ENCODE measurements at places on chromosomes 11 and 22. TPM values are rescaled to one million over a fixed set of nuclear protein-coding genes. Genes with fewer than 3 reads are reported as not detected.

The CDC42EP1 gene
- total RNA-seq = 1.7 TPM

The LMO1 gene
- 0.05 TPM for total RNA-seq

The SCGB2A2 gene
- total RNA-seq = 2.7 TPM

DNA sequence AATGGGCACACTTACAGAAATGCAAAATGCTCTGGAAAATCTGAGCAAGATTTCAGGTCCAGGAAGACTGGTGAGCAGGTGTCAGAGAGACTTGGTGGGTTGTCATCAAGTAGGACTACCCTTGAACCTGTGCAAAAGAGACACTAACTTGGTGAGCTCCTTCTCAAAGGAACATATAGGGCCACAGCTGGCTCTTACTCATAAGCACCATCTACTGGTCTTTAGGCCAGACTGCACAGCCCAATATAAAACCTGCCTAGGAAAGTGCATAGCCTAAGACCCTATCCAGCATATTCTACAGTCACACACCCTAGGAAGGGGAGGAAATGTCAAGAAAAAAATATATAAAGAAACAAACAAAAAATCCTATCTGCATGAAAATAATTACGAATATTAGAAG, 18.2 kb upstream of the OR10W1 start:
- no peaks in the 10 kb centered on the region for H3K4me1 ChIP-seq
- no peaks in the 10 kb centered on the region for H3K27me3 ChIP-seq
- H3K4me3 ChIP-seq = no peak overlapping the region
- no peak overlapping the region for H3K27ac ChIP-seq

The NCAM1 gene
- 0.47 TPM for total RNA-seq

The SLC22A9 gene
- not detected for total RNA-seq

The RRM1 gene
- total RNA-seq = 109 TPM

- H3K36me3 ChIP-seq = no peaks in the 10 kb centered on the region
- no peak for DNase-seq
- H3K27me3 ChIP-seq = no peaks in the 10 kb centered on the region
- peaks cover 8% of the 10 kb centered on the region for H3K4me1 ChIP-seq
These were observed 13.7 kb upstream of the GNB1L start for GRCh38 chr22:19868333-19868732.

GRCh38 chr22:21582801-21583740, 15.6 kb downstream of the UBE2L3 start:
- no peaks in the 10 kb centered on the region for H3K27me3 ChIP-seq
- no peak for DNase-seq
- H3K4me3 ChIP-seq = no peak overlapping the region
- peaks cover 12% of the 10 kb centered on the region for H3K4me1 ChIP-seq
- no peak overlapping the region for H3K27ac ChIP-seq
- peaks cover 8% of the 10 kb centered on the region for H3K36me3 ChIP-seq

DNA sequence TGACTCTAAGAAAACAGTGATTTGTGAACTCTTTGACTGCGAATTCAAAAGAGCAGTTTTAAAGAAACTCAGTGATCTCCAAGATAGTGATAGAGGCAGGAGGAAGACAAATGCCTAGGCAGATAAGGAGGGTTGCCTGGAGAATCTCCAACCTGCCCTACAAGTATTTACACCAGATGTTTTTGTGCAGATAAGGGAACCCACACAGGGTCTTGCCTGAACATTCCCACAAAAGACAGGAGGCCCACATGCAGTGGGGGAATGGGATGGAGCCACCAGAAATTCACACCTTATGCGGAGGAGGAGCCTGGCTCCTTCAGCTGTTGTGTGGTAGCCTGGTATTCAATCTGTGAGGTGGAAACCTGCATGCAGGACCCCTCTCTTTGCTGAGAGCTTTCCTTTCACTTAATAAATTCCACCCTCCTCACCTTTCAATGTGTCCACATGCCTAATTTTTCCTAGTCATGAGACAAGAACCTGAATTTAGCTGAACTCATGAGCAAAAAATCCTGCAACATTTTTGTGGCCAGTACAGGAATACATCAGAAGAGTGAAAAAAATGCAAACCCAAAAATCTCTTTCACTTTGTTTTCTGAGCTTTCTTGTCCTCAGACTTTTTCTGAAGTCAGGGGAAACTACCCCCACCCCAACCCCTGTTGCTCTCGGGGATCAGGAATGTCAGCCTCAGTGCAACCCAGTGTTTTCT, 8.1 kb upstream of the GLYAT start:
- no peak for DNase-seq
- H3K4me1 ChIP-seq = no peaks in the 10 kb centered on the region
- no peak overlapping the region for H3K27ac ChIP-seq
- H3K36me3 ChIP-seq = no peaks in the 10 kb centered on the region
- no peaks in the 10 kb centered on the region for H3K27me3 ChIP-seq

- no peak overlapping the region for H3K27ac ChIP-seq
- H3K4me3 ChIP-seq = peak overlapping the region; percentile 46
- H3K36me3 ChIP-seq = peaks cover 3% of the 10 kb centered on the region
- DNase-seq = peak; percentile 93
- H3K4me1 ChIP-seq = peaks cover 16% of the 10 kb centered on the region
These were observed 10.0 kb downstream of the SDF2L1 start for GRCh38 chr22:21652010-21652546.

The NRXN2 gene
- 0.85 TPM for total RNA-seq

DNA sequence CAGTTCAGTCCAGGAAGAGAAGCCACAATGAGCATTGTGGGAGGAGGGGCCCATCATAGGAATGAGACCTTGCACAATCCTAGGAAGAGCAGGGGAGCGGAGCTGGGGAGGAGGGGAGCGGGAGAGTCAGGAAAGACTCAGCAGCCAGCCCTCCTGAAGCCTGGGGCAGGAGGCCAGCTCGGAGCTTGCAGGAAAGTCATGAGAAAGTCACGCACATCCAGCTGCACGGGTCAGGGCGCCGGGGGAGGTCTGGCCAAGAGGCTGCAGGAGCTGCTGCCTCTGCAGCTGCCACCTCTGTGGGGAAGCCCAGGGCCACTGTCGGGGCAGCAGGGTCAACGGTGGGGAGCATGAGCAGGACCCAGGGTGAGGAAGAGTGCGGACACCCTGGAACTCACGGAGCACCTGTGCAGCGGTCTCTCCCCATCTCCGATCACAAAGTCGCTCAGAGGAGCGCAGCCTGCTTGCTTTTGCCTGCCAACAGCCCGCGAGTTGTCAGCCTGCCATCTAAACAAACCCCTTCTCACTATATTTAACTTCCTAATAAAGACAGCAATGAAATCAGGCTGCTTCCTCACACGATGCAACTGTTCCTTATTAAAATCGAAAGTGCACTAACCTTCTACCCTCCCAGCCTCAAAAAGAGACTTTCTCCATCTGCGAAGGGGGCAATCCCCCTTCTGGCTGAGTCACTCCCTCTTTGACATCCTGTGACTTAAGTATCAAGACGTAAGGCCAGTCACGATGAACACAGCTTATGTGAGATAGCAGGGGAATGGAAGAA, 52.9 kb upstream of the RTL6 start:
- no peak for DNase-seq
- H3K27ac ChIP-seq = no peak overlapping the region
- peaks cover 13% of the 10 kb centered on the region for H3K4me1 ChIP-seq
- no peak overlapping the region for H3K4me3 ChIP-seq

- H3K4me1 ChIP-seq = no peaks in the 10 kb centered on the region
- no peak overlapping the region for H3K4me3 ChIP-seq
- H3K27me3 ChIP-seq = no peaks in the 10 kb centered on the region
- H3K36me3 ChIP-seq = no peaks in the 10 kb centered on the region
- no peak overlapping the region for H3K27ac ChIP-seq
These were observed 15.8 kb downstream of the LINC01488 start for GRCh38 chr11:69497221-69497787.

The LRRC55 gene
- total RNA-seq = 2.0 TPM

- DNase-seq = no peak
- H3K4me1 ChIP-seq = no peaks in the 10 kb centered on the region
- H3K27ac ChIP-seq = no peak overlapping the region
- H3K27me3 ChIP-seq = no peaks in the 10 kb centered on the region
- H3K4me3 ChIP-seq = no peak overlapping the region
- no peaks in the 10 kb centered on the region for H3K36me3 ChIP-seq
These were observed 51.9 kb upstream of the ARHGAP42 start for GRCh38 chr11:100635194-100635593.

- no peaks in the 10 kb centered on the region for H3K36me3 ChIP-seq
- H3K4me3 ChIP-seq = peak within 1 kb of the TSS; percentile 77
- peak; percentile 51 for DNase-seq
- peak within 1 kb of the TSS; percentile 64 for H3K27ac ChIP-seq
- peaks cover 21% of the 10 kb centered on the region for H3K4me1 ChIP-seq
These were observed at the start of gene SORL1-AS1 for GRCh38 chr11:121452609-121453150. Gene SORL1-AS1, minus strand, starts transcription at chr11:121452967.

- no peak overlapping the region for H3K4me3 ChIP-seq
- H3K27ac ChIP-seq = no peak overlapping the region
- no peaks in the 10 kb centered on the region for H3K4me1 ChIP-seq
- no peaks in the 10 kb centered on the region for H3K27me3 ChIP-seq
These were observed 82.0 kb downstream of the SLC1A2 start for GRCh38 chr11:35337136-35337913.

The ADM2 gene
- total RNA-seq = 1.5 TPM

DNA sequence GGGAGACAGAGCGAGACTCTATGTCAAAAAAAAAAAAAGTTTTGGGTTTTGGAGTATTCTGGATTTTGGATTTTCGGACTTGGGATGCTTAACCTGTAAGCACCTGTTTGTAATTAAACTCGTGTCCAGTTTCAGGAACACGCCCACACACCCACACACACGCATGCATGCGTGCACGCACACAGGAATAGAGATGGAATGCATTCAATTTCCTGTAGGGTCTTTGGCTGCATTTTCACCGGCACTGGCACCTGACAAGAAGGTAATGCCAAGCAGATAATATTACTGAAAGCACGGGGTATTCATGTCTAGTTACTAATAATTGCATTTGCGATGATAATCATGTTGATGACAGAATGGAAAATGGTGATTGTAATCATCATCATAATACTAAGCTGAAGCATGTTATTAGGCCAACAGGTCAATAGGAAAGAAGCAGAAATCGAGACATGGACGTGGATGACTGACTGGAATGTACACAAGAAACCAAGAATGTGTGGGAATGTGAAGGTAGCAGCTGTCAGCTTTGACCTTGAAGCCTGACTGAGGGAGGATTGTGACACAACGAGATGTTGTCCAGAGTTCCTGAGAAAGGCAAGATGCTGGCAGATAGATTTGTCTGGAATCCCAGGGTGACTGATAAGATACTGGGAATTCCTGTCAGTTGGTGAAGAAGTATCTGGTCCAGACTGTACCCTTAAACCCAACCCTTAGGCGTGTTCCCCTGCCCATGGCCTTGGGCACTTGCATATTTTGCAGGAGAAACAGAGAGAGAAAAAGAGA, 108.6 kb downstream of the SYN3 start:
- no peak overlapping the region for H3K27ac ChIP-seq
- DNase-seq = no peak
- no peaks in the 10 kb centered on the region for H3K27me3 ChIP-seq

DNA sequence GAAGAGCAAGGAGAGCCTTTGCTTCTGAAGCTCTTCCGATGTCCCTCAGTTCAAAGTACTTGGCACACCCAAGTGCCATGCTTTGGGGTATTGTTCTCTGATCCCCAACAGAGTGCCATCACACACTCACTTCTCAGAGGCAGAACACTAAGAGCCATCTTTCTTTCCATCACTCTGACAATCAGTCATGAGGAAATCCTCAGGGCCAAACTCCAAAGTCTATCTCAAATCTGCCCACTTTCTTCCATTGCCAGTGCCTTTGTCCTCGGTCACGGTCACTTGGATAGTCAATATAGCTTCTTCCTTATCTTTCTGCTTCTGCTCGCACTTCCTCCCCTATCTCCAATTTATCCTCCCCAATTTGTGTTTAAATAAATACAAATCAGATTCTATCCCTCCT, 90.9 kb downstream of the ENTHD1 start:
- no peaks in the 10 kb centered on the region for H3K4me1 ChIP-seq
- no peak for DNase-seq
- H3K27ac ChIP-seq = no peak overlapping the region
- H3K4me3 ChIP-seq = no peak overlapping the region

GRCh38 chr22:19722982-19723231, 432 bp upstream of the GP1BB start:
- no peak for DNase-seq
- H3K27me3 ChIP-seq = peaks cover 94% of the 10 kb centered on the region
- no peak overlapping the region for H3K27ac ChIP-seq
- no peak overlapping the region for H3K4me3 ChIP-seq
- peaks cover 28% of the 10 kb centered on the region for H3K4me1 ChIP-seq

The HOATZ gene
- 0.19 TPM for total RNA-seq

All from thymus (tissue), 14 donors.